Keratinocyte (primary cell): ENCODE measurements at places on chromosomes 1 and 21.

DNA sequence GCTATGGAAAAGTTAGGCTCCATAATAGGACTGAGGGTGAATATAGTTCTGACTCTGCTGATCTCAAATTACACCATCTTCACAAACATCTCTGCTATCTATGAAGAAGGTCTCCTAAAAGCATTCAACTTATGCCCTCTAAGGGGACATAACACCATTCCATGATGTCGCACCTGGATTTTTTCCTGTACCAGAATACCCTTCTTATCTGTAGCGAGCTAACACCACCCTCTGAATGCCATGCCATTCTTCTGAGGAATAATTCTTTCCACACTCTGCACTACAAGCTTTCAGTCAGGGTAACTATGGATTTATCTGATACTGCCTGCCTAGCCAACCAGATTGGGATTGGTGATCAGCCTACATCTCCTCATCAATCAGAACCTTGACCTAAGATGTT lies 203.8 kb downstream of the PTPRC start:
- DNase-seq = no peak

- DNase-seq = no peak
These were observed 25.1 kb downstream of the IARS2 start for GRCh38 chr1:220119043-220119512.

- DNase-seq = no peak
These were observed 24.4 kb downstream of the PLXNA2 start for GRCh38 chr1:208219659-208220282.

- no peak for DNase-seq
These were observed 63.2 kb downstream of the CD247 start for GRCh38 chr1:167454894-167455785.

DNA sequence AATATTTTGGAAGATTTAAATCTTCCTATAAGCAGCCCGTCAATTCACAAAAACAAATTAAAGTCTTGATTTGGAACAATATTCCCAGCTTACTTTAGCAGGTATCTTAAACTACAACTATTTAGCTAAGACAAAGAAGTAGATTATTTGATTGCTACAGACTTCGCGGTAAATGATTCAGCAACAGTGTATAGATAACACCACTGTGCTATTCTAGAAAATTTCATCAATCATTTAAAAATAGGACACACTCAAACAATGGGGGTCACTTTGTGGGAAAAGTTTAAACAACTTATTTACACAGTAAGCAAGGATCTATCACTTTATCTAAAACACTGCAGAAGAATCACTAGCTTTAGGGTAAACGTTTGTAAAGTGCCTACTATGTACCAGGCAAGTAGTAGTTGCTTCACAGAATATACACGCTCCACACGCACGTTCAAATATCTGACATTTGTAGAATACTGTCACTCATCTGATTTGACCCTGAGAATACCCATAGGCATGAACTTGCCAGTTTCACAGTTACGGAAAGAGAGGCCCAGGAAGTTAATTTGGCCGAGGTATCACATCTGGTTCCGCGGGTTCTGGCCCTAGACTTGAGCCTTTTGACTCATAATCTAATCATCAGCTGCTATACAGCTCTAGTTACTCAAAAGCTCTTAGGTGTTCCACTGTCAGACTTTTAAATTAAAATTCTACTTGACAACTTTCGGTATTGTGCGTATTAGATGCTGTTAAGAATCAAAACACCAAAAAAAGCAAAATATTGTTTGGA lies 876 bp downstream of the DENND2C start:
- DNase-seq = no peak

DNA sequence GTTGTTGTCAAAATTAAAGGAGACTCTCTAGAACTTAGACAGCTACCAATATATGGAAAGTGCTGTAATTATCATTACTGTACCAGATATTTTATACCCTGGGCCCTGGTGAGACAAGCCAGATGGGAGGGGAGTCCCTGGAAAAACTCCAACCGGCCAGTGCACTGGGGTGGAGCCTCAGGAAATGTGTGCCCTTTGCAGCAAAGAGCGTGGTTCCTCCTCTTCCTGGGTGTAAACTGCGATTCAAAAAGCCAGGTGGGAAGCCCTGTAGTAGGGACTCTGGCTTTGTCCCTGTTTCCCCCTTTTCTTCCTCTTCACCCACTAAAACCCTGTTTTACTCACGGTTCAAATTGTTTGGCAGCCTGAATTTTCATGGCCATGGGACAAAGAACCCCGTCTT lies 812.3 kb downstream of the PLA2G4A start:
- no peak for DNase-seq

- no peak for DNase-seq
These were observed 455.8 kb upstream of the PRMT6 start for GRCh38 chr1:106600626-106601025.

DNA sequence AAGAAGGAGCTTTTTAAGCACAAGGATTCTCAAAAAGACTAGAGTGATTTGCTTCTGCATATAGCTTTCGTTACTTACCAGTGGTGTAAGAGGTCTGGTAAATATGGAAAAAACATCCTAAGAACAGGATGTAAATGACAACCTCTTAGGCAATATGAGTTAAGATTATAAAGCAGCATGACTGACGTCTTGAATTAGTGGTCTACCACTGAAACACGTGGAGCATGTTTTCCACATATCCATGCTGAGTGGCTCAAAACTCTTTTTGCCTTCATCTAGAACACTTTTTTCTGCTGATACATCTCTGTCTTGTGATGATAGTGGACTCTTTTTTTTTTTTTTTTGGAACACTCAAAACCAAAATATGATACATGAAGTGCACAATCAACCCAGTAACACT lies 44.6 kb downstream of the RCAN1 start:
- DNase-seq = no peak
